ENCODE measurements at places on chromosomes 16 and 17.

GRCh38 chr16:62829607-62830006, 793.4 kb upstream of the CDH8 start:
- DNase-seq: no peak

- no peak for DNase-seq
Measured at GRCh38 chr17:2455956-2456355, 55.1 kb upstream of the MNT start.

DNA sequence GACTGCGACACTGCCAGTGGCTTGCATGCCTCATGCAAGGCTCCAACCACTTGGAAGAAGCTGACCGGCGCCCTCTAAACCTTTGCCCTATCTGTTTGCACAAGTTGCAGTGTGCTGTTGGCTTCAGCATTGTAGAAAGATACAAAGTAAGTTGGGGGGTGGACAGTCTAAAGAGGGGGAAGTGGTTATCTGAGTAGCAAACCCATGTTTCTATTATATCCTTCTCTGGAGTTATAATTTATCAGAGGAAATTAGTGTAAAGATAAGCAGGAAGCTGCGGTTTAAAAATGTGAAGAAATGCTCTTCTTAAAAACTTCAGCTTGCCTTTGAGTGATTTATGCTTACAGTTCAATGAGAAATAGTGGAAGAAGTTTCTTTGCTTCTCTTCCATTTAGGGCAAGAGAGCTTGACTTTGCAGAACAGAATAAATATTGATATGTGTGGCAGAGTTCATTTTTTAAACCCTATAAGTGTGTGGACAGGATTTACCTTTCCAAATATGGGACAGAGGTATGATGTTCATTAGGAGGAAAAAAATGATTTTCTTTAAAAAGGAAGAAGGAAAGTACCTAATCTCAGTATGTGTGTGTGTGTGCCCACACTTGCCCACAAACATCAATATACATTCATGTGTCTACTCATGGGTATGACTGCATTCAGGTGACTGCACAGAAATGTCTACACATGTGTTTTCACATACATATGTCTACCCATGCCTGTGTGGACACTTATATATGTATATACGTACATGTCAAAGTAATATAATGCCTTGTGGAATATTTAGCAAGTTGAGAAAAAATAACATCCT, 8.1 kb downstream of the AMZ2 start:
- DNase-seq: no peak

GRCh38 chr16:85445064-85445778, 167.9 kb upstream of the GSE1 start:
- DNase-seq: no peak

DNA sequence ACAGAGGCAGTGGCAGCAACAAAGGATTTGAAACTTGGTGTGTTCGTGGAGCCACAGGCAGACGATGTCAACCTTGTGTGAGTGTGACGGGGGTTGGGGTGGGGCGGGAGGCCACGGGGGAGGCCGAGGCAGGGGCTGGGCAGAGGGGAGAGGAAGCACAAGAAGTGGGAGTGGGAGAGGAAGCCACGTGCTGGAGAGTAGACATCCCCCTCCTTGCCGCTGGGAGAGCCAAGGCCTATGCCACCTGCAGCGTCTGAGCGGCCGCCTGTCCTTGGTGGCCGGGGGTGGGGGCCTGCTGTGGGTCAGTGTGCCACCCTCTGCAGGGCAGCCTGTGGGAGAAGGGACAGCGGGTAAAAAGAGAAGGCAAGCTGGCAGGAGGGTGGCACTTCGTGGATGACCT, 25.5 kb downstream of the STH start:
- no peak for DNase-seq

DNA sequence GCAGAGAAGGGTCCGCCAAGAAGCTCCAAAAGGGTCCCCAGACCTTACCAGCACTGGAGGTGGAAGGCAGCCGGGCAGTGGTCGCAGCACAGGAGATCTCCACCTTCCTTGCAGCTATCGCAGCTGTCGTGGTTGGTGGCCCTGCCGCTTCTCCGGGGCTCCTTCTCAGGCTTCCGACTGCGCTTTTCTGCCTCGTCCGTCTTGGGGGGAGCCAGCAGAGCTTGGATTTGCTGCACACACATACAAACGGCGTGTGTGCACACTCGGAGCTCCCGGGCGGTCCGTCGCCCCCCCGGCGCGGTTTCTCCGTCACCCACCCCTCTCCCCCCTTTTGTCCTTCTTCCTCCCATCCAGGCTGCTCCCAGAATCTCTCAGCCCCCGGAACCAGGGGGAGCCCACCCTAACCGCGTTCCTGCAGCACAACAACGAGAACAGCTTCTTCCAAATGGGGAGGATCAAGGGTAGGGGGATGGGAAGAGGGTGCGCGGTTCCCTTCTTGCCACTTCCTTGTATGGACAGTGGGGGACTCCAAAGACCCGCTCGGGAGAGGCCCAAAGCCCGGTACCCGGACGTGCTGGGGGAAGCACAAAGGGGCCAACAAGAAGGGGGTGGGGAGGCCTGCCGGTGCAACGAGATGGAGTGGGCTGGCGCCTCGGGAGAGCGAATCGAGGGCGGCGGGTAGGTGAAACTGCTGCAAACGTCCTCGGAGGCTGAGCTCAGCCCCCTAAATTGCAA, 1.1 kb downstream of the PHF12 start:
- peak; percentile 29 for DNase-seq

- no peak for DNase-seq
Measured at GRCh38 chr16:4053301-4053845, 62.9 kb downstream of the ADCY9 start.
